ENCODE measurements at places on chromosomes 12 and 14.

DNA sequence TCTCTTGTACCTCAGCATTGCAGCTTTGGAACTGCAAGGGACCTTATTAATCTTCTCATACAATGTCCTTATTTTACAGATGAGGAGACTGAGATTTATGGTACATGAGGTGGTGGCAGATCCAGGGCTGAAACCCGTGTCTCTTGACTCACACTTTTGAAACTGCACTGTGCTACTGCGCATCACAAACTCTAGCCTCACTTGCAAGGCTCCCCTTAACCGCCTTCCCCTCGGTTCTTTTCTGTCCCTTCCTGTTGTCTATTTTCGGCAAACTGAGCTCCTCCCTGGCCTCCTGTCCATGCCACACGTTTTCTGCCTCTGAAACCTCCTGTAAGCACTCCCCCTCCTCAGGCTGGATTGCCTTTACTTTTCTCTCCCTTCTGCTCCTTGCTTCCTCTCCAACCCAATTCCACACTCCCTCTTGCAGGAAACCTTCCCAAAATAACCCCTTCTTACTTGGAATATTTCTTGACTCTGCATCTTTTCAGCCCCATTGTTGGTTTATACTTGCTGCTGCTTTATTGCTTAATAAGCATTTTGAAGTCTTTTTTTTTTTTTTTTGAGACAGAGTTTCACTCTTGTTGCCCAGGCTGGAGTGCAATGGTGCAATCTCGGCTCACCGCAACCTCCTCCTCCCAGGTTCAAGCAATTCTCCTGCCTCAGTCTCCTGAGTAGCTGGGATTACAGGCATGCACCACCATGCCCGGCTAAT is 72.4 kb upstream of the CISTR start:
- peak; percentile 41 for DNase-seq

GRCh38 chr14:106625186-106625585 is 1098.8 kb downstream of the TMEM121 start:
- peak; percentile 19 for DNase-seq

DNA sequence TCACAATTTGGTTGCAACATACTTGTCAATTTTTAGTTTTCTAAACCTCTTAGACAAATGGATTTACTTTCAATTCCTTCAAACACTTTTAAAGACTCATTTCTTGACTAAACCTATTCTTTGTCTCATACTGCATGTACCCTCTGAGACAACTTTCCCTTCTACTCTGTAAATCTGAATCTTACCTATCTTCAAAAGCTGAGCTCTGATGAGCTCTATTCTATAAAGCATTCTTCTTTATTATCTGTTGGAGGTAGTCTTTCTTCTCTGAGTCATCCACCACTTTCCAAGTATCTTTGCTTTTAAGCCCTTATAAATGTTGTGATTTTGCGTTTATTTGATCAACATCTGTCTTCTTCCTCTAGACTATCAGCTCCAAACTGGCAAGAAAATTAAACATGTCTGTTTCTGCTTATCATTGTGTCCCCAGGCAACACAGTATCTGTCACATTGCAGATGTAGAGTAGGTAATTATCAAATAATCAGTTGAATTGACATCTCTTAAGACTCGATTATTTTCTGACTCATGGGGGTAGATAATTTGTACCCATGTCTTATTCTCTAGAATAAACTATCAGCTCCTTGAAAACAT is 265.6 kb upstream of the FAR2 start:
- no peak for DNase-seq

GRCh38 chr12:118302053-118302452 is 70.7 kb downstream of the TAOK3 start:
- no peak for DNase-seq

DNA sequence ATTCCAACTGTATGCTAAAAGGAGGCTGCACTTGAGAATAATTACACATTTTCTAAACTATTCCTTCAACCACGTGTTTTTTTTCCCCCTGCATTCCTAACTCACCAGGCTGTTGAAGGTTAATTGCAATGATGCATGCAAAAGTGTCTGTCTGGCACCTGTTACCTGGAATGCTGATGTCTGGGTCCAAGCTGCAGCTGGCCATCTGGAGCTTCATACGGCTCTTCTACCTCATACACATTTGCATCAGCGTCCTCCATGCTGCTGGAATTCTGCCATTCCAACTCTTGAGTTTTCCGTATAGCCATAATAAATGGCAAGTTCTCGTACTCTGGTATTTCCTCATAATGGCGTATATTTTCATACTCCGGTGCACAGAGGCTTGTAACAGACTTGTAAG is 8.6 kb downstream of the FGD6 start:
- DNase-seq = no peak

DNA sequence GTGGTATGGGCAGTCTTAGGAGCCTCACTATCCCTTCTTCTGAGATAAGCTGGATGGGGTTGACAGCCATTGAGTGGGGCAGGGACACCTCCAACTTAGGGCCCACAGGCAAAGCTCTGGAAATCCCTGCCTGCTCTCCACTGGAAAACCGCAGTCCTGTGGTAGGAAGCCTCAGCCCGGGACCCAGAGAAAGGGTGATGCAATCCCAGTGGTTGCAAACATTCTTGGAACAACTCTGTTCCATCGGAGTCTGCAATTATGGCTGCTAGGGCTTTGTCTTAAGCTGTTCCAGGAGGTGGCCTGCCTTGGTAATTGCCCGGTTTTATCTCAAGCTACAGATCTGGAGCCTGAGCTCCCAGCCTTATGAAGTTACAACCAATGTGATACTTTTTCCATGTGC is 133.4 kb downstream of the DICER1 start:
- DNase-seq = no peak

- DNase-seq = peak; percentile 89
Measured at GRCh38 chr14:68607081-68607866, 185.6 kb downstream of the ZFP36L1 start.

DNA sequence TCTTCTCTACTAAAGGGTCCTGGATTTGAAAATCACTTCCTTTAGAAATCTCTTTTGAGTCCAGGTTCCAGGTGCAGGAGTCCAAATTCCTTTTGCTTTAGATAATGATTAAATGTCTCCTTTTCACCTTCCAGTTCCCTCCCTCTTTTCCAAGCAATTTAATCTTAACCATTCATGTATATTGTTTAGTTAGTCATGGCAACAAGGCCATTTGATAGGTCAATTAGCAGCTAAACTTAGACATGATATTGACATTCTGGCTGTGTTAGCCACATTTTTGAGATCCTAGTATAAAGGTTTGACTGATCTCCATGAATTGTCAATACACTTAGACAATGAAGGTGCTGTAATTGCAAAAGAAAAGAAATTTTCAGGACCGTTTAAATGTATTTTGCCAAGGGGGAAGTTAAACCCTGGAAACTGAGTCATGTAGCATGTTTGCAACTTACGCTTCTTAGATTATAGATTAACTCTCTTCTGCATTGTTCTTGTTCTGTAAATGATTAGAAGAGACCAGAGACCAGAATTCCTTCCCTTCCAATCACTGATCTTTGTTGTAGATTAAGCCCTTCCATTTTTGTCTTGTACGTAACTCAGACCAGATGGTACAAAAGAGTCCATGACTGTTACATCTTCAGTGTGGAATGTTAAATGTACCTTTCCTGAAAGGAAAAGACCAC is 12.4 kb upstream of the C12orf75 start:
- DNase-seq = no peak

DNA sequence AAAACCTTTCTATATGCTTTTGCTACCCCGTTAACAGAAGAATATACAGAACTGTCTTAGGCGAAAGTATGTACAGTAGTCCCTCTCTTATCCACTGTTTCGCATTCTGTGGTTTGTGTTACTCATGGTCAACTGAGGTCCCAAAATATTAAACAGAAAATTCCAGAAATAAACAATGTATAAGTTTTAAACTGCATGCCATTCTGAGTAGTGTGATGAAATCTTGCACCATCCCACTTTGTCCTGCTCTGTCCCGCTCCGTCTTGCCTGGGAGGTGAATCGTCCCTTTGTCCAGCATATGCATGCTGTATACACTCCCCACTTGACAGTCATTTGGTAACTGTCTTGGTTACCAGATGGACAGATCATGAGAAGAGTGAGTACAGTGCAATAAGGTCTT is 70.1 kb upstream of the STRN3 start:
- no peak for DNase-seq

DNA sequence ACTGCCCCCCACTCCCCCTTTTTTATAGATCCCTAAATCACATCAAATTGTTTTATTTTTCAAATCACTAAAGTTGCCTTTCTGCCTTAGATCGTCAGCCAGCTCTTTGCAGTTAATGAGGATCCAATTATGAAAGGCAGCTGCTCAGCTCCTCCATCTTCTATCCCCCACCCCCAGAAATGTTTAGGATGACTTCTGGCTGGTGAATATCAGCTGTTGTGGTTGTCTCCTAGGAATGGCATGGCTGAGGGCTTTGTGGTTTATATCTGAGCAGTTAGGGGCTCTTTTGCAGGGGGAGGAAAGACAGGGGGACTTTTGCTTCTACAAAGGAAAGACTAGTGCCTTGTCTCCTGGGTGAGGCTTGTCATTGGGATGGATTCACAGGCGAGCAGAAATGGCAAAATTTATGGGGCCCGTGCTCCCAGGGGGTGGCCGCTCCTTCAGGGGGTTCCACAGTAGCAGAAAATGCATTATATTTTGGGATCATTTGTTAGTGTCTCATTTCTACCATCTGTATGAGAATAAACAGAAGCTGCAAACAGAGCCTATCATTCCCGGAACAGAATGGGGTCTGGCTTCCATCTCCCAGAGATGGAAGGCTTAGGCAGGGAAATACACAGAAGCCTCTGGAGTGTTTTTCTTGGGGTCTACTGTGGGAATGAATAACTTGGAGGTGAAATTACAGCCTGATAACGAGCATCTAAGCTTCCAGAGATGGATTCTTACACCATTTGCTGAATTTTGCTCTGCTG is 6.5 kb downstream of the JDP2 start:
- DNase-seq = no peak

DNA sequence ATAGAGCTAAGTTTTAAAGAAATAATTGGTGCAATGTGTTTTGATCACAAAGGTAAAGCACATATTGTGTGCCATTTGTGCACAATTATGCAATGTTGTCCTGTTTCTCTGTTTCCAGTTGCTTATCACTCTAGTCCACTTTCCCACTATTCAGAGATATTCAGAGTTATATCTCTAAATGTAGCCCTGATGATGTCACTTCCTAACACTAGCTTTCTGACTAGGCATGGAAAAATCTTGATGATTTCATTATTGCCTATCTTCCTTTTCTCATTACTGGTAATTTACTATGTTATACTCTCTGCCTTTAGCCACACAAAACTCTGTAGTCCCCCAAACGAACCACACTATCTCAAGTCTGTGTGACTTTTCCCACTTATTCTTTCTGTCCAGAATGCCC is 221.2 kb downstream of the TRHDE start:
- DNase-seq = no peak

- DNase-seq = no peak
Measured at GRCh38 chr14:44866322-44866721, 95.4 kb downstream of the KLHL28 start.

DNA sequence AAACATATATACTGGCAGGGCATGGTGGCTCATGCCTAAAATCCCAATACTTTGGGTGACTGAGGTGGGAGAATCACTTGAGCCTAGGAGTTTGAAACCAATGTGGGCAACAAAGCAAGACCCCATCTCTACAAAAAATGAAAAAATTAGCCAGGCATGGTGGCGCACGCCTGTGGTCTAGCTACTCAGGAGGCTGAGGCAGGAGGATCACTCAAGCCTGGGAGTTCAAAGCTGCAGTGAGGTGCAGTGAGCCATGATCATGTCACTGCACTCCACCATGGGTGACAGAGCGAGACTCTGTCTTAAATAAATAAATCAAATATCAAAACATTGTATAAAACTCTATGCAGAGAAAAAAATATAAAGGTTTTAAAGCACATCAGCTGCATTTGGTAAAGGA is 5.2 kb downstream of the FMNL3 start:
- DNase-seq = no peak

DNA sequence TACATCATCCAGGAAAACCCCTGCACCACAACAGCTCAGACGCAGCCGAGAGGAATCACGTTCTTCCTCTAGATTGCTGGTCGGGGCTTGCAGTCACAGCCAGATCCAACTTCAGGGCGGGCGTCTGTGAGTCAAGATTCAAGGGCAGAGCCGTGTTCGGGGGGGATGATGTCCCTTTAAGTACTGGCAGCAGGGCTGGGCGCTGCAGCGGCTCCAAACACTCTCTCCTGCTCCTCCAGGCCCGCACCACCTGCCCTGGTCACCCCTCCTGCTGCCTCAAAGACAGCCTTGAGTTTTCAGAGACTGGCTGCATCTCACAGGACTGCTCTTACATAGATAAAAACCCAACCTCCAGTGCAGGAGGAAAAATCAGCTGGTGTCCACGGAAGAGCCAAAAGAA is 68.3 kb downstream of the KDM2B start:
- DNase-seq = no peak

DNA sequence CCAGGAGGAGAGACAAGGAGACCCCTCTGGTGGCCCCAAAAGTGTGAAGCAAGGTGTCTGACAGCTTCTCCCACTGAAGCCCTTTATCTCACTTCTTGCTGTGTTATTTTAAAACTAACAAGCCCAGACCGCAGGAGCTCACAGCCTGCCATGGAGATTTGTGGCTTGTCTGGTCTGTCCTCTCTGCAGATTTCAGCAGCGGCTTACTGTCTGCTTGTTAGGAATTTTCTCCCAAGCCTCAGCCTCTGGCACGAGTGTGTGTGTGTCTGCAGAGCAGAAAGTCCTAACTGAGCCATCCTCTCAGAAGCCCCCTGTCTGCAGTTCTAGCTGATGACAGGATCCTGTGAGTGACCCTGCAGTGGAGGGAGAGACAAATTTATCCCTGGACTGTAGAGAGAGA is 87.9 kb upstream of the HSPB8 start:
- DNase-seq = no peak

GRCh38 chr12:6383572-6384498 is at the start of gene LTBR:
TSS of gene LTBR (plus strand) at chr12:6384162. CDS start at chr12:6384359, 197 bp downstream.
- peak; percentile 95 for DNase-seq

DNA sequence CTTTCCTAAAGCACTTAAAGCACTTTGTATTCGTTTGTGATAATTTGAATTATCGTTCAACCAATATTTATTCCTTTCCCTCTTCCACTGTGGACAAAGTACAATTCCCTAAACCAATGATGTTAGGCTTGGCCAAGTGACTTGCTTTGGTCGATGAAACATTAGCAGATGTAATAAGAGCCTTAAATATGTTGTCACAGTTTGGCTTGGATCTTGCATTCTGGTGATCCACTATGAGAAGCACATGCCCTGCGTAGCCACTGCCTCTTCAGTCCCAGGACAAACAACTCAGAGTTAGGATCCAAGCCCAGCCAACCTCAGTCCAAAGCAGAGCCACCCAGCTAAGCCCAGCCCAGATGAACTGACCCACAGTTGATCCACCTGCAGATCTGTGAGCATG is 8.4 kb upstream of the C12orf75 start:
- no peak for DNase-seq

All from NB4 (cell line).